ENCODE measurements at places on chromosomes 5 and 9. TPM values are rescaled to one million over a fixed set of nuclear protein-coding genes. Genes with fewer than 3 reads are reported as not detected.
A peak's percentile ranks its signal among the peaks of the same experiment; 100 is the strongest.

- no peak for DNase-seq
- no peaks in the 10 kb centered on the region for H3K4me1 ChIP-seq
- H3K36me3 ChIP-seq = no peaks in the 10 kb centered on the region
- no peaks in the 10 kb centered on the region for H3K27me3 ChIP-seq
Observed at GRCh38 chr5:153373130-153373498, 117.4 kb upstream of the GRIA1 start.

- H3K27me3 ChIP-seq = no peaks in the 10 kb centered on the region
- H3K36me3 ChIP-seq = no peaks in the 10 kb centered on the region
- DNase-seq = no peak
- H3K27ac ChIP-seq = no peak overlapping the region
- H3K4me1 ChIP-seq = peaks cover 2% of the 10 kb centered on the region
Observed at GRCh38 chr5:149485655-149486615, 65.3 kb downstream of the CSNK1A1 start.

GRCh38 chr9:132201780-132202703, 40.2 kb downstream of the NTNG2 start:
- H3K36me3 ChIP-seq = no peaks in the 10 kb centered on the region
- DNase-seq = no peak
- H3K4me1 ChIP-seq = no peaks in the 10 kb centered on the region
- no peak overlapping the region for H3K27ac ChIP-seq

Gene TEX48
- total RNA-seq = 0.80 TPM

GRCh38 chr9:137433349-137433915, 7.7 kb downstream of the ENTPD8 start:
- H3K4me3 ChIP-seq = no peak overlapping the region
- no peaks in the 10 kb centered on the region for H3K36me3 ChIP-seq
- no peaks in the 10 kb centered on the region for H3K27me3 ChIP-seq
- no peak for DNase-seq
- H3K27ac ChIP-seq = no peak overlapping the region

DNA sequence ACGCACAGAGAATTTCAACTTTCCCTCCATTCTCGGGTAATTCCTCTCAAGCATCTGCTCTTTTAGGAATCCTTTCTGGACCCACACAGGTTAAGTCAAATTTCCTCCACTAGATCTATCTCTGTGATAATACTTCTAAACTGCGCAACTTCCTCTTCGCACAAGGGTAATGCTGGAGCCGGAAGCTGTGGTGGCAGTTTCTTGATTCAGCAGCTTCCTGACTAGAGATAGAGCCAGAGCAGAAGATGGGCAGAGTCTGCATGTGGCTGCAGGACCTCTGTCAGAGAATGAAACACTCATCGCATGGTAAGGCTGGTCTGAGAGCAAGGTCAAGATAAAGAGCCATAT, 11.1 kb upstream of the CDC42SE2 start:
- H3K27ac ChIP-seq = peak overlapping the region; percentile 97
- H3K4me1 ChIP-seq = peaks cover 61% of the 10 kb centered on the region
- H3K4me3 ChIP-seq = peak overlapping the region; percentile 96
- H3K36me3 ChIP-seq = peaks cover 19% of the 10 kb centered on the region
- peak; percentile 77 for DNase-seq

Gene GABRB2
- total RNA-seq = not detected

GRCh38 chr9:95947118-95947517, 71.6 kb downstream of the ERCC6L2 start:
- no peaks in the 10 kb centered on the region for H3K27me3 ChIP-seq
- no peak for DNase-seq
- no peak overlapping the region for H3K4me3 ChIP-seq

Gene RIC1
- 15.2 TPM for total RNA-seq

DNA sequence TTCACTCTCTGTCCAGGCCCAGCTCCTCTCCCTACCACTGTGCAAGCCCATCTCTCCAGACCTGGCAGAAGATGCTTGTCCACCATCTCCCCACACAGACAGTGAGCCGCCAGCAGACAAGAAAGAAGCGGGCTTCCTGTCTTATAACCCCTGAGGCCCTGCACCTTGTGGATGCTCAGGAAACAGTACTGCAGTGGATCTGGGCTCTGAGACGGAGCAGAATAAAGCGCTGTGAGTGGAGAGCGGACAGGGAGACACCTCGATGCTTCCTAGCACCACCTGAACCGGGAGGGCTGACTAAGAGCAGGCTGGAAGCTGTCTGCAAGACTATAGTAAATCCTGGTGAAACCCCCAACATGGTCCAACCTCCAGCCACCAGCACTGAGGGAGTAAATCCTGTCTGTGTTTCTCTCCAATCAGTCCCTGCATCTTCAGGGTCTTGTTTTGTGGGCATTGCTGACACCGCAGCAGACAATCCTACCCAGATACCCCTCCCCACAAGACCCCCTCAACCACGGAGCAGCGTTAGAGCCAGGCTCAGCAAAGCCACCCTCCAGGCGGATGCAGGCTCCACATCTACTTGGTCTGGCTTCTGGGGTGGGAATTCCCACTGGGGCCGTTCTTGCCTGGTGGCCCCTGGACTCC, 18.7 kb downstream of the ORM2 start:
- DNase-seq = no peak
- H3K4me1 ChIP-seq = peaks cover 59% of the 10 kb centered on the region
- H3K27ac ChIP-seq = peak overlapping the region; percentile 99
- H3K4me3 ChIP-seq = peak overlapping the region; percentile 65
- peaks cover 70% of the 10 kb centered on the region for H3K36me3 ChIP-seq

Data from activated naive CD8-positive, alpha-beta T cell treated with anti-CD3 and anti-CD28 coated beads for 36 hours (primary cell).